CD4-positive, alpha-beta T cell (primary cell): ENCODE measurements at places on chromosomes 12 and 14.

GRCh38 chr14:23009939-23010726, at the start of gene C14orf93:
Gene C14orf93 (minus strand): TSS chr14:23010143. CDS start chr14:22999023, 11,120 bp downstream.
- peak; percentile 63 for DNase-seq

DNA sequence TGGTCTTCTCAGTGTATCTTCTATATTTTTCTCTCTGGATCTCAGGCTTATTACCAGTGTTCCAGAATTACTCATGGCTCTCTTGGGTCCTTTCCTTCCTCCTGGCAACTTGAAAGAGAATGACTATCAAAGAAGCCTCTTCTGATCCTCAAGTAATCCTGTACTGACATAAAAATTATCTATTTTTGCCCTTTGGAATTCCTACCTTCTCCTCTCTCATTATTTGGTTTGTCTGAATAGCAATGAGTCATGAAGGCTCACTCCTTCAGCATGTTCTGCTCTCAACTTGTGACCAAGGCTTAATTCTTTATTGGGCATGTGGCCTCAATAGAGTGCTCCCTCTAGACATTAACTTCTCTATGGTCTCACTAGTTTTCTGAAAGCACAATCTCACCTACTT, 553.6 kb upstream of the ATP2B1 start:
- DNase-seq: no peak

DNA sequence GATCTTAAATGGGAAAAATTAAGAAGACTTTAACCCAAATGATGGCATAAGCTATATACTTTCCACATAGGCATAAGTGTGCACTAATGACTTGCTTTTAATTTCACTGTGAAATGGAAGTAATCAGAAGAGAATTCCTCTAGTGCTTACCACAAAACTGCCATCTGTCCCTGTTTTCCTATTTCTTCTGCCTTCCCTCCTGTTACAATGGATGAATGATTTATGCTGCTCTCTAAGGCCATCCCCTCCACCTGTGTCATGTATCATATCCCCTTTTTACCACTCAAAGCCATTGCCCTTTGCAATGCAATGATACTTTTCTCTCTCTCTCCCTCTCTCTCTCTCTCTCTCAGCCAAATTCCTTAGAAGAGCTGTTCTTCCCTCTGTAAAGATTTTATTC, 109.1 kb downstream of the C12orf50 start:
- DNase-seq: no peak

GRCh38 chr12:74915718-74916117, 293.9 kb downstream of the KCNC2 start:
- DNase-seq: no peak

DNA sequence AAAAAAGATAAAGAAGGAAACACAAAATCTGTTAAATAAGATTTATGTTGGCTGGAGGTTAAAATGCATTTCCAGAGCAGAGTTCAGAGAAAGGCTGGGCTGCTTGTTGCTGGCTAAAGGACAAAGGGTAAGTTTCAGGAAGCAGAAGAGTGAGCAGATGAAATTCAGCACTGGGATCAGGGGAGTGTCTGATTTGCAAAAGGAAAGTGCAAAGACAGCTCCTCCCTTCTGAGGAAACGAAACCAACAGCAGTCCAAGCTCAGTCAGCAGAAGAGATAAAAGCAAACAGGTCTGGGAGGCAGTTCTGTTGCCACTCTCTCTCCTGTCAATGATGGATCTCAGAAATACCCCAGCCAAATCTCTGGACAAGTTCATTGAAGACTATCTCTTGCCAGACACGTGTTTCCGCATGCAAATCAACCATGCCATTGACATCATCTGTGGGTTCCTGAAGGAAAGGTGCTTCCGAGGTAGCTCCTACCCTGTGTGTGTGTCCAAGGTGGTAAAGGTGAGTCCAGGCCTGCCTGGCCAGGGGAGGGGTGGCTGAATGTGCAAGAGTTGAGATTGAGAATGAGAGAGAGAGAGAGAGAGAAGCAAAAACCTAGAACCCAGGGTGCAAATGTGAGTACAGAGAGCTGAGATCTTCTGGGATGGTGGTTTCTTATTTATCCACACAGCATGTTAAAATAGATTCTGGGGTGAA, at the start of gene OAS1:
TSS of gene OAS1 (plus strand) at position 251 of the 703 bp plus-strand sequence. CDS start at position 329, 78 bp downstream.
- peak; percentile 67 for DNase-seq

DNA sequence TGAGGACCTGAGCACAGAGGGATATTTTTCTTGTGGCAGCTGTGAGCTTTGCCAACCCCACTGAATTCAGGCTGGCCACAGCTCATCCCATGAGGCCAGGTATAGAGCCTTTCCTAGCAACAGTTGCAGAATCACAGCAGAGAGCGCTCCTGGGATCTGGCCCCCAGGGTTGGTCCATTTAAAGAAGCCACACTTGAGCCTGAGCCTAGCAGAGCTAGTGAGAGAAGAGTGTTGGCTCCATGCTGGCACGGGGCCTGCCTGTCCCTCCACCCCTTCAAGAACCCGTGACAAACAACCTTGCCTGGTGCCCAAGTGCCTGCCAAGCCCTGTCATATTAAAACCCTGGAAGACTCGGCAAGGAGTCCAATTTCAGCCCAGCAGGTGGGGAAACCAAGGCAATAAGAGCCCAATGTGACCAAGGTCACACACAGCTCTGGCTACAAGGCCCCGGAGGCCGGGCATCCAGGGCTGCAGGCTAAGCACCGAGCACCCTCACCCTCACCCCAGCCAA, 91.6 kb downstream of the LRRC74A start:
- DNase-seq: no peak

- DNase-seq: no peak
Measured at GRCh38 chr14:54727929-54728328, 161.0 kb downstream of the SAMD4A start.

DNA sequence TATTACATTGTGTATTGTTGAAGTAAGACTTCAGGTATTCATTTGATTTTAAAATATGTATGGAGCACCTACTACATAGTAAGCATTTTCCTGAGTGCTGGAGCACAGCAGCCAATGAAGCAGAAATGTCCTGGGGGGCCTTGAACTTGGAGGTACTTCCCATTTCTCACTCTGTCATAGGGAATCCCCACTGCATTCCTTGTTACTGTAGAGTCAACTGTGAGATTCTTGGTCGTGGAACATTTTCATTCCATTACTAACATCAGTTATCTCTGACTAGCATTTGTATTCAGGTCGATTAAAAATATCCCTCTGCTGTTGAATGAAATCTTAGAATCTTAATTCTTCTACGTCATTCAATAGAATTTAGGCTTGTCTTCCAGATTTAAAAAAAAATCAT, 66.7 kb downstream of the PDE3A start:
- DNase-seq: no peak

DNA sequence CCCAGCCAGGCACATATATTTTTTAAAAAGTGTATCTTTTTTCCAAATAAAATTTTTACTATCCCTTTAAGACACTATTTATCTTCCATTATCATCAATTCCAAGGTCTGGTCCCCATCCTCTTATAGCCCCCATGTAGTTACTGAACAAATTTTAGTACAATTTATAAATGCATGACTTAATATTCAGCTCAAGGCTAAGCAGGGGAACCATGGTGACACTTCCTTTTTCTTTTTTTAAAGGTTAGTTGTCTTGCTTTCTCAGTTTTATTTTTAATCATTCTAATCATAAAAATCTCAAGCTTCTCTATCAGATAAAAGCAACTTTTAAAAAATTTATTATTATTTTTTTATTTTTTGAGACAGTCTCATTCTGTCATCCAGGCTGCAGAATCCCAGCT, 92.3 kb downstream of the TRAFD1 start:
- DNase-seq: no peak

- no peak for DNase-seq
Measured at GRCh38 chr14:45610318-45610717, 357.3 kb upstream of the MIS18BP1 start.

GRCh38 chr12:76967181-76967885, 88.5 kb upstream of the CSRP2 start:
- no peak for DNase-seq

GRCh38 chr12:128680555-128680954, 143.2 kb downstream of the SLC15A4 start:
- no peak for DNase-seq

DNA sequence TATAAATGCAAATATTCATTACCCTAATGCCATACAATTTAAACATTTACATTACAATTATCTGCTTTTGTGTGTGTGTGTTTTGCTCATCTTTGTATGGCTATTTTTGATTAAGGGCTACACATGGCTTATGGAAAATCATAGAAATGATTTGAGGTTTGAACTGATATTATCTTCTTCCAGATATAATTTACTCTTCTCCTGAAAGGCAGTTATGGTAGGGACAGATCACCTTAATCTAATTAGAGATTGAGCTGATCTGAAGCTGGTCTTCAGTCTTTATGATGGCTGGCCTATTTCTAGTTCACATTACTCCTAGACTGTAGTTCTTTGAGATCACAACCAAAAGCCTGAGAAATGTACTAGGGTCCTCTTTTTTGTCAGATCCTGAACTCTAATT, 15.6 kb downstream of the ABHD12B start:
- DNase-seq: no peak

DNA sequence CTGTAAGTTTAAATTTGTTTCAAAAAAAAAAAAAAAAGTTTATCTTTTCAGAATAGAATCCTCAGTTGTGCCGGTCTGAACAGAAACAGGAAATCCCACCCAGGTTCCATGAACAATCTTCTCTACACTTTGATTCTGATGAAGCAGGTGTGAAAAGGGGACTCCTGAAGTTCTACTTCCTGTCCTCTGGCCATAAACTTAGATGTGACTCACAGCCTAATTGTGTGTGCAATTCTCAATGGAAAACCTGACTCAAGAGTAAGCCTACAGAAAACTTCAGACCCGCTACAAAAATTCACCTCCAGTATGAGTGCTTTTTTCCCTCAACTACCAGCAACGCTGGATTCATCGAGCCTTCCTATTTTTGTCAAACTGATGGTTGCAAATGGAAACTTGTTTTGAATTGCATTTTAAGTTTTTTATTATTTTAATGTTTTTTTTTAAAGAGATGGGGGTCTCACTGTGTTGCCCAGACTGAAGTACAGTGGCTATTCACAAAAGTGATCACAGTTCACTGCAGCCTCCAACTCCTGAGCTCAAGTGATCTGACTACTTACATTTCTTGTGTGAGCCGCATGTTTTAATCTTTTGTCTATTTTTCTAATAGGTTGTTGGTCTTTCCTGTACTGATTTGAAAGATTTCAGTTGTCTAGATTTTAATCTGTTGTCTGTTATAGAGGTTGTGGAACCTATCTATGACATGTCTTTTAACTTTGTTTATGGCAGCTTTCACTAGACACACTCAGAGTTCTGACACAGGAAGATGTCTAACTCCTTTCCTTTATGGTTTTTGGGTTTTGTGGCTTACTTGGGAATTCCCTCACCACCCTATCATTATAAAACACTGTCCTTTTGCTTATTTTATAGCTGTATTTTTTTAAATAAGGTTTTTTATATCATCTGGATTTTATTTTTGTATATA, 37.6 kb downstream of the ATG14 start:
- peak; percentile 20 for DNase-seq

GRCh38 chr12:65631621-65632111, 192.6 kb upstream of the HMGA2 start:
- DNase-seq: no peak

GRCh38 chr14:91311284-91311662, 66.8 kb upstream of the GPR68 start:
- DNase-seq: peak; percentile 42

DNA sequence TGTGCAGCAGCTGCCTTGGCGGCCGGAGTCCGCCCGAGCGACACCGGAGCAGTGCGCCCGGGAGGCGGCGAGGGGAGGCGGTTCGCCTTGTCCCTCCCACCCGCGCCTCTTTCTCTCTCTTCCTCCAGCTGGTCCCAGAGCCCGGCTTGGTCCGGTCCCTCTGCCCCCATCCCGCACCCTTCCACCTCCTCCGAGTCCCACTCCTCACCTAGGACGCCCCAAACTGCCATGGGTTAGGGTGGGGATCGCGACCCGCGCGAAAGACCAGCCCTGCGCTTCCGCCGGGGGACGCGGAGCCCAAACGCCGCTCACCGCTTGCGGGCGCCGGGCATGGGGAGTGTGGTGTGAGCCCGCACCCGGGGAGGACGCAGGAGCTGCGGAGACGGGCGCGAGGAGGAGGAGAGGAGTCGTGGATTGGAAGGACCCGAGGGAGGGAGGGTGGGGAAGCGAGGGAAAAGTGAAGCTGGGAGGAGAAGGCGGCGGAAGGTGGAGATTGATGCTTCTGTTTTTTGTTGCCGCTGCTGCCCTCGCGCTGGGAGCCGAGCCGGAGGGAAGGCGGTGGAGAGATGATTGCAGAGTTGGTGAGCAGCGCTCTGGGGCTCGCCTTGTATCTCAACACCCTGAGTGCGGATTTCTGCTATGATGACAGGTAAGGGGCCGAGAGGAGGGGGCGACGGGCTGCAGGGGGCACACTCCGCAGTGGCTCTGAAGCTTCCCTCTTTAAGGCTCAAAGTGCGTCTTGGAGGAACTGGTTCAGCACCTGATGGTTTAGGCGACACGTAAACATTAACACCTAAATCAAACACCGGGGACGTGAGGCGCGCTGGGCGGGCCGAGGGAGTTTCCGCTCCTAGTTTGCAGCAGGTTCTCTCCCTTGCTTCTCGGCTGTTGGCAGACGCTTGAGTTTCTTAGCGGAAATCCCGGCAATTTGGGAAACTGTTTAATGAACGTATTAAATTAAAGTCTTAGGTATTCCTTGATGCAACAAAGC, 610 bp downstream of the TMTC2 start:
- DNase-seq: peak; percentile 58

GRCh38 chr12:91182636-91183455, at the start of gene DCN:
Gene DCN (minus strand): TSS chr12:91182817. CDS start chr12:91178552, 4,265 bp downstream.
- DNase-seq: no peak

DNA sequence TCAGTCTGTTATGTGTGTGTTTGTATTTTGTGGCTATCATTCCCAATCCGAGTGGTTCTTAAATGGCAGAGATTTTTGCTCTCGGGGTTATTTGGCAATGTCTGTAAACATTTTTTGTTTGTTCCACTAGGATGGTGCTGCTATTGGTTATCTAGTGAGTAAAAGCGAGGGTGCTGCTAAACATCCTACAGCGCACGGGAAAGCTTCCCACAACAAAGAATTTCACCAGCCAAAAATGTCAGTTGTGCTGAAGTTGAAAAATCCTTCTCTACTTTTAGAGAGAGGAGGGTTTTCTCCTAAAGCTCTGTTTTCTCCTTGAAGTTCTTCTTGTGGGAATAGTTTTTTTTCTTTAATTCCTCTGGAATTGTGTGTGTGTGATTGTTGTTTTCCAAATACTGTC, 2.4 kb downstream of the EXD2 start:
- DNase-seq: no peak

- DNase-seq: peak; percentile 60
Measured at GRCh38 chr14:77026930-77027537, 1.5 kb downstream of the IRF2BPL start.

DNA sequence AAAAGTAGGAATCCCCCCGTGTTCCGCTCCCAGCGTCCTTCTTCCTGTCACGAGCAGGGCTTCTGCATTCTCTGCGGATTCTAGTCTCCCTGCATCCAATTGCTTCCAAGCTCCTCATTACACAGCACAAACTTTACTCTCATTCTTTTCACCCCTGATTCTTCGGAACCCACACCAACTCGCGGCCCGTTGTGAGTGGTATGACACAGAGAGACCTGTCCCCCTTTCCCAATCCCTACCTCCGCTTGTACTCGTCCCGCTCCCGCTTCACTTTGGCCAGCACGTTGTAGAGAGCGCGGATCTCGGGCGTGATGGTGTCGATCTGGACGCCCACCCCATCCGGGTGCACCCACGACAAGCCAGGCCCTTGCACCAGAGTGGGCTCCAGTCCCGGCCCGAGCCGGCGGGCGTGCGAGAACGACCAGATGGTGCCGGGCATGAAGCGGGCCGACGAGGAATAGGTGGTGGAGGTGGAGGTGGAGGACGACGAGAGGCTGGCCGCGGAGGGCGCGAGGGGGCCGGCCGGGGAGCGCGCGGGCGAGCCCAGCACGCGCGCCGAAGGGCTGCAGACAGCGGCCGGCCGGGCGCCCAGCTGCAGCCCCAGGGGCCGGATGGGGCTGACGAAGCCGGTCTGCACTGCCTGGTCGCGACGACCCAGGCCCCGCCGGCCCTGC, 687 bp downstream of the IFFO1 start:
- DNase-seq: no peak
